ENCODE measurements at places on chromosomes 12 and 14.

- no peak for DNase-seq
Measured at GRCh38 chr12:48351022-48351708, 446 bp upstream of the ZNF641 start.

DNA sequence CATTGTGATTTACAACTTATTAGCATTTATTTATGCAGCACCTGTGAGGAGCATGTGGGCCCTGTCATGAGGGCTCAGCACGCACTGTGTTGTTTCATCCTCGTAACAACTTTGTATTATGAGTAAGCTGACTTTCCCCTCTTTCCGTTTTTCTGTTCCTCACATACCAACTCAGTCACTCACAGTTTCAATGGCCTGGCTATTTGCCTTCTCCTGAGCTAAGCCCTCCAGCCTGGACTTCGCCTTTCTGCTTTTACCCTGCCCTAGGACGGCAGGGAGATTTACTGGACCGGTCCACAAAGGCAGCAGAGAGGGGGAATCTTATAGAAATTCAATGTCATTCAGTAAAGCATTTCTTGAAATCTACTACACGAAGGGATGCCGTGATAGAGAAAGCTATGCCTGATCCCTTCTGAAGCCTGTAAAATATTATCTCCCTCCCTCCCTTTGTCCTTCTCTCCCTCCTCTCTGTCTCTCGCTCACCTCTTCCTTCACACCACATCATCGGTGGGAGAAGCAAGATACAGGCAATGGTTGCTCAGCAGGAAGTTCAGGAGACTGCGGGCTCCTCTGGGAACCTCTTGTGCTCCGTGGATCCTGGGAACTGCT lies 219.2 kb upstream of the TBX3 start:
- DNase-seq = no peak

- no peak for DNase-seq
Measured at GRCh38 chr14:106729551-106729950, 1203.2 kb downstream of the TMEM121 start.

- no peak for DNase-seq
Measured at GRCh38 chr12:48717252-48717695, 767 bp upstream of the CCNT1 start.

DNA sequence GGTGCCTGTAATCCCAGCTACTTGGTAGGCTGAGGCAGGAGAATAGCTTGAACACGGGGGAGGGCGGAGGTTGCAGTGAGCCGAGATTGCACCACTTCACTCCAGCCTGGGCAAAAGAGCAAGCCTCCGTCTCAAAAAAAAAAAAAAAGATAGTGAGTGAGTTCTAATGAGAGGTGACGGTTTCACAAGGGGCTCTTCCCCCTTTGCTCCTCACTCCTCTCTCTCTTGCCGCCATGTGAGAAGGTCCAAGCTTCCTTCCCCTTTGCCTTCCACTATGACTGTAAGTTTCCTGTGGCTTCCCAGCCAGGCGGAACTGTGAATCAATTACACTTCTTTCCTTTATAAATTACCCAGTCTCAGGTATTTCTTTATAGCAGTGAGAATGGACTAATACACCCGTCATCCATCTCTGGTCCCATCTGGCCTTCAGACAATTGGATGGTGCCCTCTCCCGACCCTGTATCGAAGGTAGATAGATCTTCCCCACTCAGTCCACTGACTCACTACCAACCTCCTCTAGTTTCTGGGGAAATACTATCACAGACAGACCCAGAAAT lies 27.0 kb upstream of the RCOR1 start:
- DNase-seq = no peak

DNA sequence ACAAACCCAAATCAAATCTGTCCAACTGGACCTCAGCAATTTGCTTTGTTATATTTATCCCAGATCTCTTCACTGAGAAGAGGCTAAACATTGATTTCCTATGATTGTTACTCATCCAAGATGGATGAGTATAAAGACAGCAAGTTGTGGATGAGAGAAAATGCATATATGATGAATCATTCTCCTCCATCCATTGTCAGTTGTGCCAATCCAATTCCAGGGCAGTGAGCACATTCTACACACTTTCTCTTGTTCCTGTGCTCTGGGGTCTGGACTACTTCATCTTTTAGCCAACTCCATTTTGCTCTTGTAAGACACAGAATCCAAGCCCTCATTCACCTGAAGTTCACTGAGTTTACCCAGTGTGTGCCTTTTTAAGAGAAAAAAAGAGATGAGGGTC lies 105.7 kb downstream of the GCH1 start:
- no peak for DNase-seq

DNA sequence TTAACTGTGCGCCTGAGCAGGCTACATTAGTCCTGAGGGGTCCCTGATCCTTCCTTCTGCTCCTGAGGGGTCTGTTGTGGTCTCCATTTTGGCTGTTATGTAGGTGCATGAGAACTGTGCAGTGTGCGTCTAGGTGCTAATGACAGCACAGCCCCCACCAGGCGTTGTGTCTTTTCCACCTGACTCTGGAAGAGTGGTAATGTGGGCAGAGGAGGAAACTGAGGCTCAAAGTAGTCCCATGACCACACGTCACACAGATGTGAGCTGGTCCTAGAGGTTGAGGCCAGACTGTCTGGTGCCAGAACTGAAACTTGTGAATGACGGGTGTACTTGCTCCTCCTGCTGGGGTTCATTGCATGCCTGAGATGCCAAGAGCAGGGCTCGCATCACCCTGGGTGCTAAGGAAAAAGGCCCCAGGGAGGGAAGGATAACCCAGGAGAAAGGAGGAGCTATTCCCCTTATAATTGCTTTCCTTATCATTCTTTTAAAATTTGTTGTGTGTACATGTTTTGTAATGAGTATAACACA lies 111.8 kb downstream of the SLC25A47 start:
- DNase-seq = no peak

GRCh38 chr14:23110579-23111365 lies 6.0 kb upstream of the CIROP start:
- DNase-seq = no peak

DNA sequence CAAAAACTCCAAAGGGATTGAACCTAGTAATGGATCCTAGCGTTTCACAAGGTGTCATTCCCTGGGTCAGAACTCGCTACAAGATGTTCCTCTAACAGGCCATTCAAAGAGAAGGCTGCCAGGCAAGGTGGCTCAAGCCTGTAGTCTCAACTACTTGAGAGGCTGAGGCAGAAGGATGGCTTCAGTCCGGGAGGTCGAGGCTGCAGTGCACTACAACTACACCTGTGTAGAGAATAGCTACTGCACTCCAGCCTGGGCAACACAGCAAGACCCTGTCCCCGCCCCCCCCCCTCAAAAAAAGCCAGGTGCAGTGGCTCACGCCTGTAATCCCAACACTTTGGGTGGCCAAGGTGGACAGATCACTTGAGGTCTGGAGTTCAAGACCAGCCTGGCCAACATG lies 14.4 kb downstream of the PPTC7 start:
- DNase-seq = no peak

DNA sequence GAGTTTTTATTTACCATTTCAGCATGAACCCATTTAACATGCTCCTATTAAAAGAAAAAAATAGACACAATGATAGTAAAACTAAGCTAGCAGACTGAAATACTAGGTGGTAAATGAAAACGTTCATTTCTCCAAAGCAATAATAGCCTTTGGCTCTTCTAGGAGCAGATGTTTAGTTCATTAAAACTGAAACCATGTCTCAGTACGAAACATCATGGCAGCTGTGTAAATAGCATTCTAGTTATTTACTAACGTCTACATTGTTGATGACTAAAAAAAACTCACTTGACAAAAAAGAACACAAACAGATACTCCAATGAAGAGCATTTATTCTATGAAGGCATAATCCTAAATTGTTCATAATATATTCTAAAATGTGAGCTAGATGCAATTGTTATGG lies 17.9 kb downstream of the RECQL start:
- DNase-seq = no peak

- peak; percentile 24 for DNase-seq
Measured at GRCh38 chr12:53235742-53236442, 3.9 kb upstream of the RARG start.

GRCh38 chr14:96554315-96554910 lies 52.2 kb downstream of the PAPOLA start:
- no peak for DNase-seq

DNA sequence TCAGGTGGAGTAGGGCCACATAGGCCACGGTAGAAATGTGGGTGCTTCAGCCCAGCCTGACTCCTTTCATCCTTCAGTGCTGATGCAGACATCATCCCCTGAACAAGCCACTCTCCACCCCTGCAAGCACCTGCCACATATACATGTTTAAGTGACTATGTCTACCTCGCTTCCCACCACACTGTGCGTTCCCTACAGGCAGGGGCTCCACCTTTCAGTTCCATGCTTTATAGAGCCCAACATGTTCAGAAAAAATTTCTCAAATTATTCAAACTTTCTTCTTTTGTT lies 11.6 kb downstream of the SLC7A7 start:
- DNase-seq = no peak

DNA sequence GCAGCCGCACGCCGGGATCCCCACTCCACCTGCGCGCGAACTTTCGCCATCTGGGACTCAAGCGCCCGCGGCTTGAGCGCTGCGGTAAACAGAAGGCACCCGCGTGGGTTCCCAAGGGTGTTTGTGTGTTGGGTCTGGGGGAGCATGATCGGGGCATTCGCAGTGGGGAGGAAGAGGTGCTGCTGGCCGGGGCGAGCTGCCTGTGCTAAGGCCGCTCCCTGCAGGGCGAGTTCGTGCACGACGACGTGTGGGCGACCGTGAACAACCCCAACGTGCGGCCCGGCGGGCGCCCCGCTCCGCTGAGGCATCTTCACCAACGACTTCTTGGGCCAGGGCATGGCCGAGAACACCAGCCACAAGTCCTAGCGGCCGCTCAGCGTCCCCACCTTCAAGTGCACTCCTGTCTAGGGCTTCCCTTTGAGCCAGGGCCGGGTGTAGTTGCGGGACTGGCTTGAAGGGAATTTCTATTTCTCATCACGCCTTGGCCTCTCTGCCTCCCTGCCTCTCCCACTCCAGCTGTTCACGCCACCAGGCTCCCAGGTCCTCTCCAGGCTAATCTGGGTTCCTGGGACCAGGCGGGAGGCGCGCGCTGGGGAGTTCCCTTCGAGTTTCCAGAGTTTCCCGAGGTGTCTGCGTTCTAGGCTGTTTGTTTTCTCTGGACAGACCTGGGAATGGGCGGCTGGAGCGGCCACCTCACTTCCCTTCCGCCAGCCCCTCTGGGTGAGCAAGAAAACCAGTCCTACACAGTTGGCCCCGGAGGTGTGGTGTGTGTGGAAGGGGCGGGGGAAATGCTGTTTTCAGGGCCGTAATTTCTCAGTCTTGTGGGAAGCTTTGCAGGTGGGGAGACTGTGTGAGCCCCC lies 417.8 kb upstream of the TMTC1 start:
- no peak for DNase-seq

GRCh38 chr12:12501121-12501520 lies 61.5 kb downstream of the DUSP16 start:
- no peak for DNase-seq

- no peak for DNase-seq
Measured at GRCh38 chr14:99359906-99360305, 87.9 kb upstream of the BCL11B start.

DNA sequence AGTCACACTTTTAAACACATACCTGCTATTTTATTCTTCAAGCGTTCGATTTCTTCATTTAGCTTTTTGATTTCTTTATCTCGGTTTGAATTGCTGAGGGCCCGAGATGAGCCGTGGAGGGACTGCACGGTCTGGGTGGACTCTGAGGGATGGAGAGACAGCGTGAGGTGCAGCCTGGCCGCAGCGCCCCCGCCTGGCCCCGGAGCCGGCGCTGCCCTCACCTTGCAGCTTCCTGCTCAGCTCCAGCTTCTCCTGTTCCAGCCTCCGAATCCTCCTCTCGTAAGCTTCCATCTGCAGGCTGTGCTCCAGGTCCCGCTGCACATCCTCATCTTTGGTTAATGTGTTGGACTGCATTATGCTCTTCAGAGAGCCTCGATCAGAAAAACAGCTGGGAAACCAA lies 53.2 kb downstream of the AMN start:
- no peak for DNase-seq

DNA sequence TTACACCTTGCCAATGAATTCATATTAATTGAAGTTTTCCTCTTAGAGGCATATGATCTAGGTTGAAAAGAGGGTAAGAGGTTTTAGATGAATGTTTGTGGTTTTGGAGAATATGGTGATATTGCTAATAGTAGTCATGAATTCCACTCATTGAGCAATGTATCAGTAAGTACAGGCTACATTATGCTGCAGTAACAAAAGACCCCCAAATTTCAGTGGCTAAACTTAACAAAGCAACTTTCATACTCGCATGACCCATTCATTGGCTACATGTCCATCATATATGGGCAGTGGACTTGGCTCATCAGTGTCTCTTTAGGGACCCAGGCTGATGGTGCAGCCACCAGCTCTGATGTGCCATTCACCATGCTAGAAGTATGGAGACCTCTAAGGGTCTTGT lies 196.6 kb upstream of the MYL2 start:
- no peak for DNase-seq

DNA sequence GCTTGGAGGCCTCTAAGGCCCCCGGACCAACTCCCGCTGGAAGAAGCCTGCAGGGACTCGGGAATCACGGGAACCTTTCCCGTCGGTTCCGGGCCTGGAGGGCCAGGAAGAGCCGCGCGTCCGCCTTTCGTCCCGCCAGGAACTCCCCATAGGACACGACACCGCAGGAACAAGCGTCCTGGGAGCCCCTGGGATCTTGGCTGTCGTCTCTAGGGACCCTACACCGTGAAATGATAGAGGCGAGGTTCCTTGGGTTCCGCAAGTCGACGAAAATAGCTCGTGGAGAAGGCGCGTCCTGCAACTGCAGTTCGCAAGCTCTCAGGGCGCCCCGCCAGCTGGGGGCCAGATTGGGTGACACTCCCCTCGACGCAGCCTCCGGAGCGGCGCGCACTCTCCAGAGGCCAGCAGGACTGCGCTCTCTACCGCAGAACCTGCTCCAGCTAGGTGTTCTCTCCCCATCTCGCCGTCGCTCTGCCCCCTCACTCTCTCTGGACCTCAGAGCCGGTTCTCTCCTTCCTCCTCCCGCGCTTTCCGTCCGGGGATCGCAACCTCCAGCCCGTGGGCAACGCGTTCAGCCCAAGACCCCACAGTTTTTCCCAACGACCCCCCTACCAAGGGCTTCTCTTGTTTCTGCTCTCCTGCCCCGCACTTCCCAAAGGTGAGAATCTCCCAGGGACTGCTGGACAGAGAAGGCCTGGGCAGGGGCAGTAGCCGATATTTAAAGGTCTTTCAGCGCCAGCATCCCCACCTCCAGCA lies 776 bp downstream of the BMP4 start:
- DNase-seq = no peak

GRCh38 chr12:25257590-25258324 lies 7.0 kb upstream of the KRAS start:
- no peak for DNase-seq

- DNase-seq = peak; percentile 23
Measured at GRCh38 chr12:14567351-14568162, at the start of gene PLBD1. PLBD1 (minus strand) TSS chr12:14567883; CDS start chr12:14567696, 187 bp downstream.

- DNase-seq = peak; percentile 50
Measured at GRCh38 chr14:91872011-91872501, 4.7 kb upstream of the TC2N start.

- DNase-seq = no peak
Measured at GRCh38 chr12:100795800-100796179, 1.2 kb downstream of the ANO4 start.

GRCh38 chr12:127599436-127599835 lies 667.5 kb upstream of the TMEM132C start:
- DNase-seq = no peak

GRCh38 chr14:96368534-96368933 lies 5.2 kb downstream of the GSKIP start:
- no peak for DNase-seq
